Airway epithelial cell (primary cell): ENCODE measurements at places on chromosomes 3 and 15. TPM values are rescaled to one million over a fixed set of nuclear protein-coding genes. Genes with fewer than 3 reads are reported as not detected.

ARL14 gene
- 0.42 and 1.1 TPM in 2 replicates for total RNA-seq

SLITRK3 gene
- total RNA-seq = not detected in 2 replicates

TTLL13 gene
- not detected in 2 replicates for total RNA-seq

CD96 gene
- total RNA-seq = not detected in 2 replicates

GOLGA8T gene
- not detected in 2 replicates for total RNA-seq

CADM2 gene
- total RNA-seq = 0.14 and 5.0 TPM in 2 replicates

TOPBP1 gene
- total RNA-seq = 16.7 and 22.4 TPM in 2 replicates

JMJD7 gene
- 28.8 and 30.1 TPM in 2 replicates for total RNA-seq

PLIN1 gene
- 0.07 and 0.28 TPM in 2 replicates for total RNA-seq

NEO1 gene
- total RNA-seq = 5.7 and 10.6 TPM in 2 replicates

MAGI1 gene
- 4.3 and 6.4 TPM in 2 replicates for total RNA-seq

WDR49 gene
- not detected in 2 replicates for total RNA-seq

CYP11A1 gene
- 0.70 TPM in 1 of 2 replicates, not detected in the other for total RNA-seq

CCNB2 gene
- 61.9 and 64.3 TPM in 2 replicates for total RNA-seq

GOLGA6L10 gene
- 0.42 TPM in 1 of 2 replicates, not detected in the other for total RNA-seq
